ENCODE measurements at places on chromosomes 5 and 9.

GRCh38 chr9:36208521-36209253, 18.0 kb downstream of the CLTA start:
- peak; percentile 57 for DNase-seq

GRCh38 chr9:37949576-37949975, 45.6 kb upstream of the SLC25A51 start:
- DNase-seq = no peak

DNA sequence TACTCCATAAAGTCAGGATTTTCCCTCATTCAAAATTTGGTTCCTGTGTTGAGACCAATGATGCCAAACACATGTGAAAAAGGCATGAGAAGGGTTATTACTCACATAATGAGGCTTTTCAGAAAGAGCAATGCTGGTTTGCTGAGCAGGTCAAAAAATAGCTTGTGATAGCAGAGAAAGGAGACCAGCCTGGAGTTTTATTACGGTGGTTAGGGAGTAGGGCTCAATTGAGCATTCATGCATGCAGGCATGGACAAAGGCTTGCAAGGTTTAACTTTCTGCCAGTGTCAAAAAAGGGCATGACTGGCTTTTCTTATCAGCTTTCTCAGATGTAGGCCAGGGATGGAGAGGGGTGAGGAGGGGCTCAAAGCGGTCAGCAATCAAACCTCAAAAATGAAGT, 628.3 kb downstream of the DNAH5 start:
- DNase-seq = no peak

- DNase-seq = peak; percentile 91
Measured at GRCh38 chr9:83444110-83444509, 94.1 kb downstream of the FRMD3 start.

- no peak for DNase-seq
Measured at GRCh38 chr9:2288309-2288708, 273.2 kb downstream of the SMARCA2 start.

DNA sequence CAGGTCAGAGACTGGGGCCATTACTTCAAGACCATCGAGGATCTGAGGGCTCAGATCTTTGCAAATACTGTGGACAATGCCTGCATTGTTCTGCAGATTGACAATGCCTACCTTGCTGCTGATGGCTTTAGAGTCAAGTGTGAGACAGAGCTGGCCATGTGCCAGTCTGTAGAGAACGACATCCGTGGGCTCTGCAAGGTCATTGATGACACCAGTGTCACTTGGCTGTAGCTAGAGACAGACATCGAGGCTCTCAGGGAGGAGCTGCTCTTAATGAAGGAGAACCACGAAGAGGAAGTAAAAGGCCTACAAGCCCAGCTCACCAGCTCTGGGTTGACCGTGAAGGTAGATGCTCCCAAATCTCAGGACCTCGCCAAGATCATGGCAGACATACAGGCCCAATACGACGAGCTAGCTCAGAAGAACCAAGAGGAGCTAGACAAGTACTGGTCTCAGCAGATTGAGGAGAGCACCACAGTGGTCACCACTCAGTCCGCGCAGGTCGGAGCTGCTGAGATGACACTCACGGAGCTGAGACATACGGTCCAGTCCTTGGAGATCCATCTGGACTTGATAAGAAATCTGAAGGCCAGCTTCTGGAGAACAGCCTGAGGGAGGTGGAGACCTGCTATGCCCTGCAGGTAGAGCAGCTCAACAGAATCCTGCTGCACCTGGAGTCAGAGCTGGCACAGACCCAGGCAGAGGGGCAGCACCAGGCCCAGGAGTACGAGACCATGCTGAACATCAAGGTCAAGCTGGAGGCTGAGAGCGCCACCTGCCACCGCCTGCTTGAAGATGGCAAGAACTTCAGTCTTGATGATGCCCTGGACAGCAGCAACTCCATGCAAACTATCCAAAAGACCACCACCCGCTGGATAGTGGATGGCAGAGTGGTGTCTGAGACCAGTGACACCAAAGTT, 9.3 kb downstream of the NIPBL start:
- no peak for DNase-seq

DNA sequence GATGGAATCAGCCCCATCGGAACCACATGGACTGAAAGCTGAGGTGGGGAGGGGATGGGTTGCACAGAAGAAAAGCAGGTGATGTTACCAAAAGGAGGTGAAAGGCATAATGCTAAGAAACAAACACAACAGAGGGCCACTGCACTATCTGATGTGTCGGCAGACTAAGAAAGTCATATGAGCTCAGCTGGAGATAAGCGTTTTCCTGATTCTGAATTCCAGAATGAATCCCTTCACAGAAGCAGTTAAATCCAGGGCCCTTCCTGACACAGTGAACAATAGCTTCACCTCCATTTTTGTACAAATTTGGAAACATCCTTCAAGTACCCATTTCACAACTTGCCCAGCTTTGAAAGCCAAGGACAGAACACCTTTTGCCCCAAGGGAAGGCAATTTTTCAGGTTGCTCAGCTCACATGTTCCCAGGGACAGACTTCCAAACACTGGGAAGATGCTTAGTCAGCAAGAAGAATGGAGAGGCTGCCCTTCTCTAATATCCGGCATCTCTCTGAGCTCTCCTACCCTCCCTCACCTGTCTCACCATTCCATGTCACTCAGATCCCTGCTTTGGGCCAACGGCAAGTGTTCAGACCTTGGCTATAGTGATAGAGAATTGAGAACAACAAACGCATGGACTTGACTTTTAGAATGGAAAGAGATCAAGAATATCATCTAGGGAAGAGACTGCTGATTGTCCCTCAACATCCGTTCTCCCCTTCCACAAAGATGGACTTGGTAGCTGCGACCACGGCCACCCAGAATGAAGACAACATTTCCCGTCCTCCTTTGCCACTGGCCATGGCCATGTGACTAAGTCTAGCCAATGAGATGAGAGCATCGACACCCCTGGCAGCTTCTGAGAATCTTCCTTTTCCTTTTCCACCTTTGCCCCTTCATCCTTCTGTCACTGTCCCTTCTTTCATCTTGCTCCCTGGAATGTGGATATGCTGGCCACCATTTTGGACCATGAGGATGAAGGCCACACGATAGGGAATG, 68.6 kb upstream of the IL17B start:
- DNase-seq = no peak

DNA sequence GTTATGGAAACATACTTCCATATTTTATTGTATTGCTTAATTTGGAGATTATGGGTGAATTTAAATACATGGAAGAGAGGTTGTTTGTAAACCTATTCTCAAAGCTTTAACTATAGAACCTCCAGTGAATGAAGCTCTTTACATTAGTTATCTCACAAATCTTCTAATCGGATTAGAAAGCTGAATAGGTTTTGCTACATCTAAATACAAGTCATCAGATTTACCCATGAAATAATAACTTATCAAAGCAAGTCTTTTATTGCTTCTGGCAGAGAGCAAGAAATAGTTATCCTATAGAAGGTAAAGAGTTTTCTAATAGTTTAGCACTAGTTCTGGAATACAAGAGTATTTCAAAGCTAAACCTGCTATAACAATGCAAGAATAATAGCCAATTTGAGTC, 104.4 kb upstream of the SREK1 start:
- DNase-seq = no peak

GRCh38 chr5:61167382-61167781, 5.1 kb upstream of the SMIM15 start:
- DNase-seq = peak; percentile 70
